ENCODE measurements at places on chromosomes 1 and 21.

DNA sequence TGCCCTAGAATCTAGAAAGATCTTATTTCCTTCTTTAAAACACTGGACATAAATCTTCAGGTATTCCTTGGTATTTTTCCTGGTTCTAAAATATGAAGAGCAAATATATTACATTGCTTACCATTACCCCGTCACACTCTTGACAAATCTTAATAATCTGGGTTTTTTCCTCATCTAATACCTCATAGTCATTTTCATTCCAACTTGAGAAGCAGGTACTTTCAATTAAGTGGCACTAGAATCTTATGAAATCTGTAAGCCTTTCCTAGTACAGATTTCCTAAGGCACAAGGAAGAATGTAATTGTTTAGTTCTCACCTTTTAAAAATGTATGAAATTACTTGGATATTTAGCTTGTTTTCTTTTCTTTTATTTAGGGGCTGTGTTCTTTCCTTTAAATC is 481.5 kb upstream of the ZRANB2 start:
- DNase-seq, result no peak

- no peak for DNase-seq
Observed at GRCh38 chr21:34004013-34004938, 69.1 kb upstream of the MRPS6 start.

GRCh38 chr1:87600854-87601253 is 272.2 kb downstream of the LMO4 start:
- DNase-seq, result no peak

- no peak for DNase-seq
Observed at GRCh38 chr1:16151196-16151994, 4.5 kb downstream of the EPHA2 start.

DNA sequence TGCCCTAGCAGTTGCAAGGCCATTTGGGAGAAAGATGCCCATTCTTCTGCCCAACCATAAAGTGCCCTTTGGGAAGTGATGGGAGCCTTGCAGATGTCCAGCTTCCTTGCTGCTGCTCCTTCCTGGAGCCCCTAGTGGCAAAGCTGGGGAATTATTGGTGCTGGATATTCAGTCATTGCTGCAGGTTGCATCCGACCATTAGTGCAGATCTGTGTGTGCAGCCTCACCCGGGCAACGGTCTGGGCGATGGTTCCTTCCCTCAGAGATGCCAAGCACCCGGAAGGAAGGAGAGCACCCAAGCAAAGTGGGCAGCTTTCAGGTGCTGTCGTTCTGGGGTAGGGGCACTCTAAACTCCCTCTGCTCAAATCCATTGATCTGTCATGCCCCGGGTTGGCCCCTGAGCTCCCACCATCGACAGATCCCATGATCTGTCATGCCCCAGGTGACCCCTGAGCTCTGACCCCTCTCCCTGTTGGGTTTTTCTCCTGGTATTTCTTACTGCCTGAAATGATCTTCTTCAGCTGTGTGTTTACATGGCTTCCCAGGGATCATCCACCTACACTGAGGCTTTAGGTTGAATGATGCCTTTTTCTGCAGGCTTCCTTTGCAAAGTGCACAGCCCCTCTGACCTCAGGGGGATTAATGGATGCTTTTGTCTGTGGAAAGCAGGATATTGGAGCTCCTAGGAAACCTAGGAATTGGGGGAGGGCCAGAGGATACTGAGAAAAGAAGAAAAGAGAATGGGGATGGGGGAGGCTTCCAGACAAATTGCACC is 467.5 kb downstream of the PTPRU start:
- no peak for DNase-seq

DNA sequence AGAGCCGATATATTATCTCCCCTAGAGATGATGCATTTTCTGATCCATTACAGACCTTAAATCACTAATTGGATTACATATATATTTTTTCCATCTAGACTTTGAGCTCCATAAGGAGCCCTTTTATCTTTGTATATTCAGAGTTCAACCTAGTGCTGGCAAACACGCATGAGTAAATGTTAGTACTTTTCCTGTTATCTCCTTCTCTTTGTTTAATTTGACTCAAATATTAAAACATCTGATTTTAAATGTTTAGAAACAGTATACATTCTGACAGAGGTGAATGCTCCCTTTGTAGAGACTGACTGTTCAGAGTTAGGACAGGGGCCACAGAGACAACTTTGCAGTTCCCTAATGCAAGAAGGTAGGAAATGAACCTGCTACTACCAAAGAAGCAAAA is 37.1 kb downstream of the EIF2B3 start:
- DNase-seq, result no peak

DNA sequence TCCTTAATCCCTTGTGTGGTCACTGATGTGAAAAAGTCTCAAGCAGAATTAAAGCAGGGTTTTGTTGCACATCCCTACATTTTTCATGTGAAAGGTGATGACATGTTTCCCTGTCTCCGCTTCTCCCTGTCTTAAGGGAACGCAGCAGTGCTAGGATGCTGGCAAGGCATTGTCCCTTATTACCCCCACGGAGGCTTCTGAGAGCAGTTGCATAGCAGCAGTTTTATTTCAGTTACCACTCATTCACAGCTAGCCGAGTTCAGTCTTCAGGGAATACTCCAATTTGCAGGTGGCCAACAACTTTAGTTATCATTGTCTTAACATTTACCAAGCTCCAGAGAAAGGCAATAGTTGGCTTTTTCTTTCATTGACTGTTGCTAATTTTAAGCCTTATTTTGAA is 89.1 kb downstream of the CLEC20A start:
- no peak for DNase-seq

DNA sequence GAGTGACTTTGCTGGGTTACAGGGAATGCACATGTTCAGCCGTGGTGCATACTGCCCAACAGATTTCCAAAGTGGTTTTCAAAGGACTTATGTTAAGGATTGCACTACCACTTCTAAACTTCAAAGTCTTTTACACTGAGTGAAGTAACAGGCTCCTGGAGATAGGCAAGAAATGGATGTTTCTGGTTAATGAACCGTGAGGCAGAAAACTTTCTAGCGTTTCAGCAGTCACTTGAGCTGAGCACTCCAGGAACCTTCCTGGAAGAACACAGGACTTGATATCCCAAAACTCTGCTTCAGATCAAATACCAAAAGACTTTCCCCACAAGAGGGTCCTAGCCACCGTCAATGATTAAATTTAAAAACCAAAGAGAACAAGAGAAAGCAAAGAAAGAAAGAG is 74.3 kb upstream of the ATP1A1 start:
- no peak for DNase-seq

- DNase-seq, result no peak
Observed at GRCh38 chr1:47434051-47434842, 3.6 kb upstream of the FOXD2 start.

DNA sequence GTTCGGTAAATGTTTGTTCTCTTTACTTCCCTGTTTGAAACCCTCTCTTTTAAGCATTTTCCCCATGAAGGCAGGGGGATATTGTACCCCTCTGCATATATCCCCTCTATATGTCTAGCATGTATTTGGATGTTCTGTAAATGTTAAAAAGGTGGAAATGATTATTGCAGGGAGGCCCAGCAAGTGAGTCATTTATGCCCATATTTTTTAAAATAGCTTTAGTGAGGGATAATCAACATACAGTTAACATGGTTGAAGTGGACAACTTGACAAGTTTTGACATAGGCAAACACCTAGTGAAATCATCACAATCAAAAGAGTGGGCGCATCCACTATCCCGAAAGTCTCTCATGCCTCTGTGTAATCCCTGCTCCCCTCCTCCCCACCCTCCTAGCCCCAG is 20.8 kb upstream of the RGS16 start:
- DNase-seq, result no peak

DNA sequence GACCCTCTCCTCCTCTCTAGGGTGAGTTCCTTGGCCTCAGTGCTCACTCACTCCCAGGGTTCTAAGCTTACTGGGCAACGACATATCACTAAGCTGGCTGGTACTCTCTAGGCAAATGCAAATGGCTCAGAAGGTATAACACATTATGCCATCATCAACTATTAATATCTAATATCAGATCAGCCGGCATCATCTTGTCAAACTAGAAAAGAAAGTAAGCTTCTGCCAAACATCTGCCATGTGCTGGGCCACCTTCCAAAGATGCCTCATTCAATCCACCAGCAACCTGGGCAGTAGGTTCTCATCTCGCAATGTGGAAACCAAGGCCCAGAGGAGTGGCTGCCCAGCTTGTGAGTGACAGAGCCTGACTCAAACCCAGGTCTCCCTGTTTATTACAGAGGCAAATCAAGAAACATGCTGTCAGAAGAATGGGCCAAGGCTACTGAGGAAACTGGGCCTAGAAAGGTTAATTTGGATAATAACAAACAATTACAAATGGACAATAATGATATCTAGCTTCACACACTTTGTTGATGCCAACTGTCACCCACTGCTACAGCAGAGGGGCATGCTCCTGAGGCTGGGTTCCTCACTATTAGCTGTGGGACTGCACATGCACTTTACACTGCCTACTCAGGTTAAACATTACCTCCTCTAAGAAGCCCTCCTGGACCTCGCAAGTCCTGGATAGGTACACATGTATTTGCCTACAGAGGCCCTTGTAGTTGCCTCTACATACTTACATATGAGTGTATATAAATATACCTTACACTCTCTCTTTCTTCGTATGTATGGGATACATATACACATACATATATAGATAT is 183.3 kb upstream of the JUN start:
- no peak for DNase-seq

GRCh38 chr1:36408479-36408878 is 10.8 kb upstream of the LSM10 start:
- no peak for DNase-seq

GRCh38 chr1:76038287-76039004 is 36.1 kb upstream of the ST6GALNAC3 start:
- no peak for DNase-seq

All from NCI-H1092 (cell line).